ENCODE measurements at places on chromosomes 7 and 10.

- DNase-seq = no peak
Observed at GRCh38 chr7:64685091-64685490, 19.2 kb downstream of the ZNF107 start.

GRCh38 chr10:102511583-102512274 is 8.0 kb downstream of the SUFU start:
- no peak for DNase-seq

DNA sequence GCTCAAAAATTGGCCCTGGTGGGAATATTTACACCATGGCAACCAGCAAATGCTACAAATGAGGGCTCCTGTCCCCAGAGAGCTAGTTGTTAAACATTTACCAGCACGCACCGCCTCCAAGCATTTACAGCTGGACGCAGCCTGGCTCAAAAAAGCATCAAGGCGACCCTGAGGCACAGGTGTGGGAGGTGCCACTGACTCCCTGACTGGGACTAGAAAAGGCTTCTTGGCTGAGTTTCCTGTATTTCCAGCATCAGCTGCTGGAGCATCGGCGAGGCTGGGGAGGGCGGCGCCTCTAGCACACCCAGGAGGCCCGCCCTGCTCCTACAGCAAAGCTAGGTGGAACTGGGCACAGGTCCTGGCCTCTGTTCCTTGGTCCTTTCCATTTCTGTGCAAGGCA is 43.5 kb upstream of the ZRANB1 start:
- no peak for DNase-seq

DNA sequence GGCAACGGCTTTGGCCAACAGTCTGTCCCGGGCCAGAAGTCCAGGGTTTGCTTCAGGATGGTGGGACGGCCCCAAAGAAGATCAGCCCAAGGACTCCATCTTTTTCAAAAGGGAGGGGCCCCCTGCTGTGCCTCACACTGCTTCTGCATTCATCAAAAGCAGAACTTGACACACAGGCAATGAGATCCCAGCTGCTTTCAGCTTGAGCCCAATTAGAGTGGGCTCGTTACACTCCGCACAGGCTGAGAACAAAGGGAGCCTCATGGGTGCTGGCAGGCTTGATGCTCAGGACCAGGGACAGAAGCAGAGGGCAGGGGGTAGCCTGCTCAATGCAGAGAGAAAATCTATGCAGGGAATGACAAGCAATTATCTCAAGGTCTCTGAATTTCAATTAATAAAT is 45.5 kb downstream of the VOPP1 start:
- no peak for DNase-seq

DNA sequence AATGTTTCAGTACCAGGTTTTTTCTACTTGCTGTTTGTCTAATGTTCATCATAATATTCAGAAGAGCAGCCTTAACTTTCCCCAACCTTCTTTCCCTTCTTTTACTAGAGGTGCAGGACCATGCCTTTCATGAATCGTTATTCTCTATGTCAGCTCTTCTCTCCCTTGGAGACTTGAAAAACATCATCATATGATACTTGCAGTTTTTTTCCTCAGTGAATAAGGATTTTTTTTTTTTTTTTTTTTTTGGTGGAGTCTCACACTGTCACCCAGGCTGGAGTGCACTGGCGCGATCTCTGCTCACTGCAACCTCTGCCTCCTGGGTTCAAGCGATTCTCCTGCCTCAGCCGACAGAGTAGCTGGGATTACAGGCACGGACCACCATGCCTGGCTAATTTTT is 30.1 kb downstream of the SMNDC1 start:
- DNase-seq = no peak

GRCh38 chr7:141575164-141575563 is 24.0 kb downstream of the AGK start:
- no peak for DNase-seq

GRCh38 chr10:11180228-11180627 is 162.6 kb downstream of the CELF2 start:
- DNase-seq = no peak

- DNase-seq = no peak
Observed at GRCh38 chr7:116741625-116742316, 69.8 kb downstream of the MET start.

DNA sequence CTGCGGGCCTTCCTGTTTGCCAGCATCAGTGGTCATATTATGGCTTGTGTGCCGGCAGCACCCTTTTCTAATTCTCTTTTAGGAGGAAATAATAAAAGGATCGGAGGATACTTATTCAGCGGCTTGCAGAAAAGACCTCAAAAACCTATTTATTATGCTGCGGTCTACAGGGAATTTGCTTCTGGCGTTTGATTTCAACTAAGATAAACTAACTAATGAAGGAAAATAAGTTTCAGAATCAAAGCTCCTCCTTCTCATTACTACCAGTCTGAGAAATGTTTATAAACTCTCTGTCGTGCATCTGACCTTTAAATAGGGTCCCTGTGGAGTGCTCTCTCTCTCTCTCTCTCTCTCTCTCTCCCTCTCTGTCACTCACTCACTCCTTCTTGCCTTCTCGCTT is 335.0 kb upstream of the GLI3 start:
- no peak for DNase-seq

GRCh38 chr10:102261196-102261595 is 15.9 kb downstream of the GBF1 start:
- no peak for DNase-seq

GRCh38 chr7:69635555-69636185 is 37.4 kb downstream of the AUTS2 start:
- DNase-seq = no peak

DNA sequence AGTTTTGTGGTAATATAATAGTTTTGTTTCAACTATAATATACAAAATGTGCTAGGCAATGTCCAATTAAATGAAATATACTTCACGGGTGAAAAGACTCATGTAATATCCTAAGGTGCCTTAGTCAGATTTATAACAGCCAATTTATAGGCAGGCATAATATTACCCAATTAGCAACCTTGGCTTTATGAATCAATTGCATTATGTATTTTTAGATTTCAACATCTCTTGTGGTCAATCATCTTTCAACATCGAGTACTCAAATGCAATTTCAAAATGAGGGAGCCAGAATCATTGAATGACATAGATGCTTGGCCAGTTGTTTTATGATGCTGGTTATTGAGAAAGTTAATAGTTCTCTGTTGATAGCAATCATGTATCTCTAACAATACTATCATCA is 110.3 kb upstream of the SP8 start:
- DNase-seq = no peak

DNA sequence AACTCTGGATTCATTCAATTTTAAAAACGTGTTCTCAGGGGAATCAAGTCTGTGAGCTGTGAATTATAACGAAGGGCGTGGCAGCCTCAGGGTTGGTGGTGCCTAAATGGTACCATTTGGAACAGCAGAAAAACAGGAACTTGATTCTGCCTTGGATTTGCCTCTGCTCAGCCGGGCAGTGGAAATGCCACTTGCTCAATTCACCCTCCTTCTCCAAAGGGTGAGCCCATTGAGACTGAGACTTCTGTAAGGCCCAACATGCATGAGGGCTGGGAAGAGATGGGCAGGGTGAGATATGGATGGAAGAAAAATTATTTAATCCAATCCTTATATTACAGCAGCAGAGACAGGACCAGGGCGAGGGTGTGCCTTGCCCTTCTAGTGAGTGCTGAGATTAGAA is 107.1 kb upstream of the HABP2 start:
- no peak for DNase-seq

- no peak for DNase-seq
Observed at GRCh38 chr10:31288962-31289361, 30.1 kb upstream of the ZEB1 start.

DNA sequence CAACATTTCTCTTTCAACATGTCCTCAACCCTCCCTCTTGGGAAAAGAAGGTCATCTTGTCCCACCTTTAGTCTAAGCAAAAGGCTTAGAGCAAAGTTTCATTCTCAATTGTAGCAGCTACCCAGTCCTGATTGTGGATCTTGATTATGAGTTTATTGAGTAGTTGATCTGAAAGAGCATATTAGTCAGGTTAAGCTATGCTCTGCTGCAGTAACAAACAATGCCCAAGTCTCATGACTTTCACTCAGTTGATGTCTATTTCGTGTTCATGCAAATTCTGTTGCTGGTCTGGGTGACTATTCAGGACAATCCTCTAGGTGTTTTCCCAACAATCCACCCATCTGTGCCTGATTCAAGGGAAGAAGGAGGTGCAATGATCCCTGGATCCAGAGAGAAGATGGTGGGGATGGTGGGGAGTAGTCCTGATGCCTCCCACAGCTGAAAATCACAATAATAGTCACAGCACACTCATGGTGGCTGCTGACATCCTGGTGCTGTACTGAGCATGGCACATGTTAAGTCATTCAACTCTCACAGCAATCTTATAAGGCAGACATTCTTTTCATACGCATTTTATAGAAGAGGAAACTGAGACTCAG is 54.7 kb downstream of the NPTX2 start:
- no peak for DNase-seq

DNA sequence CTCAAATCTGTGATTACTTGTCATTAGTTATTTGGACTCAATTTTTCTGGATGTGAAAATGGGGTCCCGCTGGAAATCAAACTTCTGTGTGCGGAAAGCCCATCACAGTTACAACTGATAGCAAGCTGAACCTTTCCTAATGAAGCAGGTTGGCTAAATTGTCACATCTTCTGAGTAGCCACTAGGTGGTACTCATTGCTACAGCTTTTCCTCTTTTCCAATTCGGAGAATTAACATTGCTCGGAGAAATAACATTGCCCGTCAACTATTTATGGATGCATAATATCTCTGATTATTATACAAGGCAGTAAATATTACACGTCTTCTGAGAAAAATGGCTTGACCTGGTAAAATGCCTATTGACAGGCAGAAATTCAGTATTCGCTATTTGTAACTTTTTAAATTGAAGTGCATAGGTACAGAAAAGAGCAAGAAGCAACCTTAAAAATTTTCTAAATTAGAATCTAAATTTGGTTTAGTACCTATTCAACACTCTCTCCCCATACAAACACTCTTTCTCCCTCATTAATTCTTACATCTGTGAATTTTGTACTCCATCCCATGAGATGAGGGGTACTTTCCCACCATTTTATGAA is 17.3 kb upstream of the BLOC1S2 start:
- DNase-seq = no peak

DNA sequence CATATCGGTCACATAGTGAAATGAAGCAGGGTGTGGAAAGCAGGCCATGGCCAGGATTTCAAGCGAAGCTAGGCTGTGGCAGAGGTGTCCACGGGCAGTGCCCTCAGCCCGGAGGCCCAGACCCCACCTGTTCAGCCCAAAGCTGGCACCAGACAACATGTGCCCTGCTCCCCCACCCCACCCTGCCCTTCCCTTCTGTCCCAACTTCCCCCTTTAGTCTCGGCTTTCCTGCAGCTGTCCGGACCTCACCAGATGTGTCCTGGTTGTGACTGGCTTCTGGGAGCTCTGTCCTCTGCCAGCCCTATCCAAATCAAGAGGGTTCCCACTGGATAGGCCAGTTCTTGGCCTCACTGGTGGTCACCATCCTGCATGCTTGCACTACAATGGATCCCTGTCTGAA is 37.3 kb downstream of the ADAM12 start:
- DNase-seq = no peak

DNA sequence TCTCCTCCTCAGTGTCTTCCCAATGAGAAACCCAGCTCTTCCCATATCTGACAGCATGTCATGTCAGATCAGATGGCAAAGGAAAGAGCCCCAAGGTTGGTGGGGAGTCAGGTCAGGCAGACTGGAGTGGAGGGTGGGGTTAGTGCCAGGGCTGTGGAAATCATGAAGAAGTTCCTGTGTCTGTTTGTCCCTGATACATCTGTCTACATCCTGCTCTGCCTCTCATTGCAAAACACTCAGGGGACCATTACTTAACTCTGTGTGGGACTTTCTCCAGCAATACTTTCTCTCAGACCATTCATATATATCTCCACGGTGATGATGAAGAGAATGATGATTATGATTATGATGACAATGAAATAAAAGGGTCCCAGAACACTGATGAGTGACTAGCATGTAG is 3.3 kb downstream of the PRRT4 start:
- no peak for DNase-seq

GRCh38 chr10:128364631-128365030 is 238.4 kb upstream of the MKI67 start:
- no peak for DNase-seq

DNA sequence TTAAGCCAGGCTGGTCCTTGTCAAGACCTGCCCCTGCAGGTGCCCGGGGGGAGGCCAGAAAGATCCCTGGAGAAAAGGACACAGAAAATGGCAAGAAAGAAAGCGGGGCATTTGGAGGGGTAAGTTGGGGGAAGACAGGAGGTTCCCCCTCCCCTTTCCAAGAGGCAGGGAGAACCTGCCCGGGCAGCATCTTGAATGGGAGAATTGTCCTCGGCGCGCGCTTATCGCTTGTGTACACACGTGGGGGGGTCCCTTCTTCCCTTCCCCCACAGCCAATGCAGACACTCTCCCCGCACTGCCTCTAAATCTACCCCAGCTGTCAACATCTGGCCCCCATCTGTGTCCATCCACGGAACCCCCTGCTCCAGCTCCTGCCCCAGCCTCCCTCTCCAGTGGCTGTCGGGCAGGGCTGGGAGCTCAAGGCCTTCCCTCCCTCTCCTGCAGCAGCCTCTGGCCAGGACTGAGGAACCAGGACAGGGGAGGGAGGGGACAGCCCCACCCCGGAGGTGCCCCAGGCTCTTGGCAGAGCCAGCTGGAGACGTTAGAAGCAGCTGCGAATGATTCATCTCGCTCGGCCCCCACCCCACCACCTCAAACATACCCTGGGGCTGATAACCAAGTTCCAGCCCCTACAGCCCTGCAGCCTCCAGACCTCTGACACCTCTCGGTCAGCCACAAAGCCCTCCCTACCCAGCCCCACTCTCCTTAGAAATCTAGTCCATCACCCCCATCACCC is 25.3 kb downstream of the EPHB4 start:
- DNase-seq = peak; percentile 65

GRCh38 chr10:62258926-62259325 is 9.7 kb downstream of the RTKN2 start:
- no peak for DNase-seq

- no peak for DNase-seq
Observed at GRCh38 chr7:47080816-47081215, 501.1 kb downstream of the TNS3 start.

GRCh38 chr10:51000164-51000563 is 74.1 kb upstream of the PRKG1 start:
- DNase-seq = no peak

DNA sequence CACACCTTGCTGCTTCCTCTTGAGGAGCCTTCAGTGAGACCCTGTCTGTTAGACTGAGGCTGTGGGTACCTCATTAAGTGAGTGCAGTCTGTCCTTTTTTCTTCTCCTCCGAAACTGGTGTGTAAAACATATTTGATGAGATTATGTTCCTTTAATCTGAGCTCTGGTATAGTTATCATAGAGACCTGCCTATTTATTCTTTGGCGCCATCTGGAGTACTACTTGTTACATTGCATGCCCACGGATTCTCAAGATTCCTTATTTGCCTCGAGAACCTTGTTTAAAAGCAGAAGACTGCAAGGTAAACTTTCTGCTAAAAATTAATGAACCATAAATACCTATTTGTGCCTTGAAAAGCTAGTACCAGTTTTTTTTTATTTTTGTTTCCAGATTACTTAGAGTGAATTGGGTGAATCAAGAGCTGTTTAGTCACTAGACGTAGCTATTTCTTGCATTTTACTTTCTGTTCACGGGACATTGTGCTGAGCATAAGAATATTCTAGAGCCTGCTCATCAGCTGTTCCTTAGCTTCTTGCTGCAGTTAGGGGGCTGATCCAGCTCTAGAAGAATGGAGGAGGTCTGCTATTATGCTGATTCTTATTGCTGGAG is 16.9 kb upstream of the STMP1 start:
- no peak for DNase-seq
